CD4-positive, alpha-beta T cell treated with Interleukin-17A for 1 hour (primary cell): ENCODE measurements at places on chromosomes 5 and 9.

DNA sequence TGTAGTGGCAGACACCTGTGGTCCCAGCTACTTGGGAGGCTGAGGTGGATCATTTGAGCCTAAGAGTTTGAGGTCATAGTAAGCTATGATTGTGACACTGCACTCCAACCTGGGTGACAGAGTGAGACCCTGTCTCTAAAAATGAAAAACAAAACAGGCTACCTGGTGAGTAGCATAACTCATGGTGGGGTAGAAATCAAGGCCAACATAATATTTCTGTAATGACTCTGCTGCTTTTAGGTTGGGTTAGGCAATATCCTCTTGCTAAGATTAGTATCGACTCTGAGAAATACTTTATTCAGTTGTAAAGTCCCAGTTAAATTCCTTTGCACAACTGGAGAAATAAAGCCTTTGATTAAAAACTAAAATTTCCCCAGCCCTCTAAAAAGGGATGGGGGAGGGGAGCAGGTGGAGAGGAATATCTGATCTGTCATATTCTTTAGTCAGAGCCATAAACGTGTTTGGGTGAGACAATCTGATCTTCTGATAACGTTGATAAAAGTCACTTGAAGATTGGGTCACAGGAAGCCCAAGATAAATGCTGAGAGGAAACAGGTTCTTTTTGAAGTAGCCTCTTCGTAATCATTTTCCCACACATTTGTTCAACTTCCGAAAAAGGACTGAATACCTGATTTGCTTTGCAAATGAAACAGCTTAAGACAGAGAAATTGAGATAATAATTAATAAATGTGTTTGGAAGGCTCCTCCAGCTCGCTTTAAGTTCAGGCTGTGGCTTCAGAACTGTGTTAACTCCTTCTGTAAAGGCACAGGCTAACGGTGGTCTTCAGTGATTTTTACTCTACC, 14.9 kb downstream of the IL4 start:
- DNase-seq = peak; percentile 56

- no peak for DNase-seq
Observed at GRCh38 chr5:53303105-53303504, 177.3 kb upstream of the FST start.

DNA sequence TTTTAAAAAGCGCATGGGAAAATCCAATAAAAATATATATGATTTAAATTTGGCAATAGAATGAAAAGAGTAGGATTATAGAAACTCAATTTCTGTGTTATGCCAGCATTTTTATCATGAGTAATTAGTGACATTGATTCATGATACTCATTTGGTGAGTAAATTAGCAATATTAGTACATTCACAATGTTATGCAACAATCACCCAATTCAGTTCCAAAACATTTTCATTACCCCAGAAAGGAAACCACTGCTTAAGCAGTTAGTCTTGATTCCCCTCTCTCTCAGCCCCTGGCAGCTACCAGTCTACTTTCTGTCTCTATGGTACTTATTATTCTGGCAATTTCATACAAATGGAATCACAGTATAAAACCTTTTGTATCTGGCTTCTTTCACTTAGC, 27.0 kb downstream of the OSMR start:
- DNase-seq = no peak

- DNase-seq = no peak
Observed at GRCh38 chr9:33649463-33649862, 125.4 kb downstream of the ANKRD18B start.

DNA sequence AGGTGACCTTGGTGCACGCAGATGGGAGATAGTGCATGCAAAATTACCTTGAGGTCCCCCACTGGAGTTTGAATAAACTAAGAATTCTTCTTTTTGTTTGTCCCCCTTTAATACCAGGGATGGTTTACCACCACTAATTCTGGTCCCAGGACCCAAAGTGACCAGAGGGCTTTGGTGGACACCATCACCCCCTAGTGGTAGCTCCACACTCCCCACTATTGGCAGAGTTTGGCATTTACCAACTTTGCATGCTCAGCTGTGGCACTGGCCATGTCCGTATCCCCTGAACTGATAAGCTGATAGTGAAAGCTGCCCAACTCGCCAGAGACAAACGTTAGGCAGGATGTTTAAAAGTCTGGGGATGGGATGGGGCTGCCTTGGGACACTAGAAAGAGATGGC, 3.3 kb downstream of the ASTN2 start:
- no peak for DNase-seq

GRCh38 chr5:168679515-168679920, 100.3 kb upstream of the PANK3 start:
- DNase-seq = peak; percentile 52

- no peak for DNase-seq
Observed at GRCh38 chr5:8429778-8430758, 561.1 kb downstream of the MTRR start.

DNA sequence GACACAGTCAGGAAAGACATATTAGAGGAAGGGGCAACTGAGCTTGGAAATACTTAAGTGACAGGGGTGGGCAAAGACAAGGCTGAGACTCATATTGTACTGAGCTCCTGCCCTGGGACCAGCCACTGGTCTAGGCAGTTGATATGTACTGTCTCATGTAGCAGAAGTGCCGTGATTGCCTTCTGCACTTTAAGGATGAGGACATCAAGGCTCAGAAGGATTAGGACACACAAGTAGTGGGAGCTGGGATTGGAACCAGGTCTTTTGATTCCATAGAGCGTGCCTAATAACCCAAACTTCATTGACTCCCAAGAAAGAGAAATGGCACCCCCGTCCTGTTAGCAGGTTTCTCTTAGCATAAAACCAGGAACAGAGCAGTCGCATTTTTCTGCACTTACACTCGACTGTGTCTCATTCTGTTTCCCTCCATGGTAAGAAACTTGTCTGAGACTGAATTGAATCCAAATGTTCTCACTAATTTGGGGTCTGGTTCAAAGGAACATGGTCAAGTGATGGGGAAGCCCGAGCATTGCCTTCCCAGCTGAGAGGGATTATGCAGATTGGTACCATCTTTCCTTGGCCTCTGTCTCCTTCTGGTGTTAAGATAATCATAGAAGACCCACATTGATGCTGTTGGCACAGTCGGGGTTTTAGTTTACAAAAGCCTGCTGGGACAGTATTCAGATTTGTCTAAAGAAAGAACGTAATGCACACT, 70.4 kb downstream of the ANGPTL2 start:
- DNase-seq = no peak

GRCh38 chr9:128396970-128397613, 23.6 kb upstream of the CERCAM start:
- no peak for DNase-seq

DNA sequence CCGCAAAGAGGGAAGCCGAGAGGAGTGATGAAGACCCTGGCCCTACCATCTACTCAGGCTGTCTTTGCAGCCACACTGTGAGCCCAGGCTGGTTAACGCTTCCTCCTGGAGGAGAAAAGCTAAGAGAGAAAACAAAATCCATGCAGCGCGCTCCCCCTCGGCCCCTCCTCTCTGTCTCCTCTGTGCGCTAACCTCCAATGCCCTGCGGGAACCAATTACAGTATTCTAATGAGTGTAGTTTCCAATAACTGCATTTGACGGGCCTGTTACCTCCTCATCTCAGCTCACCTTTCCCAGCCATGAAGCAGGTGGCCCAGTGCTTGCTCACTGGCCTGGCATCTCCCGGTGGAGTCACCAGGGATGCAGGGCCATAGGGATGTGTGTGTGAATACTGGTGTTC, 565.5 kb downstream of the EBF1 start:
- DNase-seq = no peak

- DNase-seq = no peak
Observed at GRCh38 chr9:37925786-37926736, 22.1 kb upstream of the SLC25A51 start.

DNA sequence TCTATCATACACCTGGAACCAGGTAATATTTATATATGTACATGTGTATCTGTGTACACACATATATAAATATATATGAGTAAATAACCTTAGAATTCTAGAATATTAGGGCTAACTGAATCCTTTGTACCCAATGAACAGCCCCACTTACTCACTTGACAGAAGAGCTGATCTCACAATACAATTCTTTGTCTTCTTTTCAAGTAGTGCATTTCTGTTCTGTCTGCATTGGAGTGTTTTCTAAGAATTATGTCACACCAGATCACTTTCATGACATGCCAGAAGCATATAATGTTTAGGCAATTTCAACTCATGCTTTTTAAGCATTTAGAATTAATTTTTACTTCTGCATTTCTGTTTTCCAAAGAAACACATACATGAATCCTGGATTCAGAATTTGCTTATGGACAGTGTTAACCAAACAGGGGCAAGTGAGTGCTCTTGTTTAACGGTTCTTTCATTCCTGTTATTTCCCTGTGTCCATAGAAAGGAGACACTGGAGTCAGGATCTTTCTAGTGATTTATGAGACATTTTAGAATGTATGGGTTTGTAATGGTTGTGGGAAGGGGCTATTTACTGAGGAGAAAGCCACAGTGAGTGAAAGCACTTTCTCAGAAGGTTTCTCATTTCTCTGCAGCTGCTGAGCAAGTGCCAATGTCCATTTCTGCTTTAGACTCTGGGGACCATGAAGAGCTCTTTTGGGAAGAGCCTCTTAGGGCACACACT, 123.2 kb downstream of the RMI1 start:
- no peak for DNase-seq

- no peak for DNase-seq
Observed at GRCh38 chr9:115235221-115235620, 117.3 kb upstream of the TNC start.

GRCh38 chr9:86287013-86287412, 4.7 kb upstream of the ISCA1 start:
- peak; percentile 17 for DNase-seq

GRCh38 chr5:154371687-154372086, 74.1 kb upstream of the SAP30L start:
- DNase-seq = no peak

DNA sequence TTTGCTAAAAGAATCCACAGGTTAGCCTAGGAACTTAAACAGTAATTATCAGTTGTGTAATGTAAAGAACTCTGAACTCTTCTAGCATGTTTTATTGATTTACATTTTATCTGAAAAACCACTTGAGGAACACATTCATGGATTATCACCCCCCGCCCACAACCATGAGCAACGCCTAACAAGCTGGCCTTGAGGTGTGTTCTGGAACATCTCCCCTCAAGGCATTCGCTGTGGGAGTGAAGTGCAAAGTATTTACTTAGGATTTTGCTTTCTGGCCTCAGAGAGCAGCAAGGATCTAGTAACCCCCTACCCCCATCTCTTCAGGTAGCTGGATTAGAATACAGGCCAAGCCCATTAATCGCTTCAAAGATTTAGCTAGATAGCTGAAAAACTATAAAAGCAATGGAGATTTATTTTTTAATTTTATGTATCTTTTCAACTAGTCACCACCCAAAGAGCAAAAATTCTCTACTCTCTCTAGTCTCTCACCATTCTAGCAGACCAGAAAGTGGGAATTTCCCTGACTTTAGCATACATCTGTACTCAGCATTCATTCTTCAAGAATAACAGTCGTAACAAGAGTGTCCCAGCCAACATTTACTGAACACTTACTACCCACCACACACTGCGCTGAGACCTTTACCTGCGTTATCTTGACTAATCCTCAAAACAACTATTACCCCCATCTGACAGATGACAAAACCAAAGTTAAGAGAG, 37.2 kb downstream of the DDX31 start:
- no peak for DNase-seq

DNA sequence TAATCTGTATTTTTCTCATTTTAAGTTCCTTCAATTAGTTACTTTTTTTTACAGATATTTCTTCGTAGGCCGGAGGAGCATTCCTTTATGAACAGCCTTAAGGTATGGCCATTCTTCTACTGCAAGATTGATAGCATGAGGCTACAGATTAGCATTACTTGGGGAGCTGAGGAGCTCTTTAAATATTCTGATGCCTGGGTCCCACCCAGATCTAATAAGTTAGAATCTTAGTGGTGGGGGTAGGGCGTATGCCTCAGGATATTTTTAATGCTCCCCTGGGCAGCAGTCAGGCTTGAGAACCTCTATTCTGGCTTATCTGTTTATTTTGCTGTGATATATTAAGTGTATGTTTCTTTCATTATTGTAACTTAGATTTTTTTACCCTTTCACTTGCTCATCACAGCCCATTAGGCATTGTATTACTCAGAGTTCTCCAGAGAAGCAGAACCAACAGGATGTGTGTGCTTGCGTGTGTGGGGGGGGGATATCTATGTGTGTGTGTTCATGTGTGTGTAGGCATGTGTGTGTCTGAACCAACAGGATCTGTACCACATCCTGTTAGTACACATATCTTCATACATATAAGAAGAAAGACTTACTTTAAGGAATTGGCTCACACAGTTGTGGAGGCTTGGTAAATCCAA, 91.8 kb upstream of the MTAP start:
- DNase-seq = no peak

- peak; percentile 56 for DNase-seq
Observed at GRCh38 chr5:142143878-142144277, 35.3 kb downstream of the NDFIP1 start.

- DNase-seq = no peak
Observed at GRCh38 chr9:133495327-133496293, 16.7 kb upstream of the SLC2A6 start.

GRCh38 chr5:96226941-96227552, 206.0 kb downstream of the PCSK1 start:
- no peak for DNase-seq

DNA sequence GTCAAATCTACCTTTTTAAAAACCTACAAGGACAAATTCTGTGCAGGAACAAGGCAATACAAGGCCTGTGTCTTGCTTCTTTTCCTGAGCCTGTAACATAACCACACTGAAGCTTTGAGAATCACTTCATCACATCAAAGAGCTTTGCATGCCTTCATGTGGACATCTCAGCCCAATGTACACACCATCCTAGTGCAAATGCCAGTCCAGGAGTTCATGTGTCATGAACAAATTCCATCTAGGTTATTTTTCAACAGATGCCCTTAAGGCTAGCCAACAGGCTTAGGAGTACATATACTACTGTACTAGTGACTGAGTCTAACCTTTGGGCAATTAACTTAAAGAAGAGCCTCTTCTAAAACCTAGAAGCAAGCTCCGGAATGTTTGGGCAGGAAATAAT, 106.4 kb downstream of the CDH10 start:
- no peak for DNase-seq

GRCh38 chr9:129058965-129059795, 21.7 kb upstream of the DOLPP1 start:
- DNase-seq = no peak

GRCh38 chr5:61919920-61920319, 386.1 kb upstream of the KIF2A start:
- DNase-seq = no peak

GRCh38 chr5:74567411-74567995, 73.0 kb downstream of the ENC1 start:
- no peak for DNase-seq

GRCh38 chr5:98608052-98608451, 165.4 kb upstream of the RGMB start:
- DNase-seq = no peak

GRCh38 chr5:78116167-78116566, 178.3 kb downstream of the AP3B1 start:
- no peak for DNase-seq

- DNase-seq = no peak
Observed at GRCh38 chr5:133472829-133473228, 139.5 kb downstream of the FSTL4 start.
